ENCODE measurements at places on chromosomes 11 and 22.

GRCh38 chr11:129285402-129285786, 90.3 kb upstream of the BARX2 start:
- no peak for DNase-seq

- DNase-seq, result no peak
These were observed 110.6 kb downstream of the ETS1 start for GRCh38 chr11:128476729-128477128.

DNA sequence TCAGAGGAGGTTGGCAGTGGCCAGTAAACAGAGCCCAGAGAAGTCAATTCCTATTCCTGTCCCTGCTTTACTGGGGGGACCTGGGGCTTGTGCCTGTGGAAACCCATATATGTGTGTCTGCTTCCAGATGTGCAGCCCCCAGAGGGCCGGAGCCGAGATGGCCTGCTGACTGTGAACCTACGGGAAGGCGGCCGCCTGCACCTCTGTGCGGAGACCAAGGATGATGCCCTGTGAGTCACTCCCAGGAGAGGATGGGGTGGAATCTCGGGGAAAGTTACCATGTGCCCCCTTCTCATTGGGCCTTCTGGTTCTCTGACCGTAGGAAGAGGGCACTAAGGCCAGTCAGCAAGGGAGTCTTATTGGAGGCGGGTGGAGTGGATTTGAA, 5.3 kb downstream of the PLEKHB1 start:
- DNase-seq, result no peak

DNA sequence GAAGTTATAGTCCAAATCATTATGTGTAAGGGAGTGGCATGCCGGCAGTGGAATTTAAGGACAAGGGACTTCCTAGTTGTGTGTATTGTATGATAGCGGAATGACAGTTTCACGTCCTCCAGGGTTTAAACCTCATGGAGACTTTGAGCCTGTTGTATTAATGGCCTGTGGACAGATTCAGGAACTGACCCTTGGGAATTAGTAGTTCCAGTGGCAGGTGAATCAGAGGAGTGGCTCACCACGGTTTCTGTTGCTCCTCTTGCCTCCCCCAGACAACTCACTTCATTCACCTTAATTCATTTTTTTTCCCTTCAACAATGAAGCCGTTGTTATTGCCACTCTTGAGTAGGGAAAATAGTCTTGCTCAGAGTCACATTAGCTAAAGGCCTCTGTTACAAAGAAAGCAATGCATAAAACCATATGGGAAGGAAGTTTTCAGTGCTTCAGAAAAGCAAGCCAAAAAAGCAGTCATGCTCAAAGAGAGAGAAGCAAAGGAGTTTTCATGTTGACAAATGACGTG, 22.6 kb downstream of the AMOTL1 start:
- DNase-seq, result no peak

DNA sequence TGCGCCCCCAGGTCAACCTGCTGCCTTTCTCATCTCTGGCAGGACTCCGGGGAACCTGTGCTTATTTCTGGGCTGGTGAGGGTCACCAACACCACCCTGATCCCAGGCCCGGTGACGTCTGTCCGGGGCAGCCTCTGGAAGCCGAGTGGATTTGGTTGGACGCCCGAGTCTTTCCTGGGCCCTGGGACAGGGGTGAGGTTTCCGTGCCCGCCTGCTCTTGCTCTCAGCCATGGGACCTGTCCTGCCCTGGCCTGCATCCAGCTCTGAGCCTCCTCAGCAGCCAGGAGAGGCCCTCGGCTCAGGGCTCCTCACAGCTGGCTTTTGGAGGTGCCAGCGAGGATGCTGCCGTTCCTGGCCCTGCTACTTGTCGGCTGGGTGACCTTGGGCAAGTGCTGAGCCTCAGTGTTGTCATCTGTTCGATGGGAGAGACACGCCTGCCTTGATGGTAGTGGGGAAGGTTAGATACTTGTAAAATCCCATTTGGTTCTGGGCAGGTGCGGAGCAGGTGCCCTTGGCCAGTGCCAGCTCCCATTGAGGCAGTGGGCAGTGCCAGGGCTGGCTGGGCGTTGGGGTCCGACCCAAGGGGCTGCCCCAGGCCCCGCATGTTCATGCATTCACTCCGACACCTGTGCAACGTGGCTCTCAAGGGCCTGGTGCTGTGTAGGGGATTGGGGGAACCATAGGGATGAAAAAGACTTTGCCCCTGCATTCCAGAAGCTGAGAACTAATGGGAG, 58.9 kb upstream of the THY1 start:
- no peak for DNase-seq

GRCh38 chr11:113504586-113504985, 29.4 kb upstream of the DRD2 start:
- DNase-seq, result no peak

DNA sequence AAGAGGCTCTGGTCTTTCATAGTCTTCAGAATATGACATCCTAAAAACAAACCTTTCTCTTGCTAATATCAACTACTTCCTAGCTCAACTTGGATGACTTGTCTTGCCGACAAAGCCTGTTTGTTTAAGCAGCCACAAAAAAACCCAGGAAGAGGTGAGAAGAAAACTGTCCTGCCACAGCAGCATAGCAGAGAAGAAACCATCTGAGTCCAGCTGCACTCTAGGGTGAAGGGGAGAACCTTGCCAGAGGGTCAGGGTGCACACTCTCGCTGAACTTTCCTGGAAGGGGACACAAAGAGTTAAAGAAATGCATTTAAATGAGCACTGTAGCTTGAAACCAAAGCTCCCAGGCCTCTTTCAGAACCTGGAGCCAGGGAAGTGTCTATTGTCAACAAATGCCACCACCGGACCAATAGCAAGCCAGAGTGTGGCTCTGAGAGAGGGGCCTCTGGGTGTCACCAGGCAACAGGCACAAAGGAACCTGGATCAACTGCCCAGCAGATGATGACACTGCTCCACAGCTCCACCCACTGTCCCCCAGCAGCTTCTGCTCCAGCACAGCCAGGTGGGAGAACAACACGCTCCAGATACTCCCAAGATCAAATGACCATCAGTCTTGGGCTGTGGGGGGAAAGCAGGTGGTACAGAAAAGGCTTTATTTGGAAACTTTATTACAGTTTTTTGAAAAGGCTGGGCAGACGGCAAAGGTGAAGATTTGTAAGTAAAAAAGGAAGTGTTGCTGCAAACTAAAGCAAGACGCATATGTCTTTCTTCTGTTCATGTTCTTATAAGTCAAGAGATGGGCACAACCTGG, 105.7 kb downstream of the RASSF10 start:
- no peak for DNase-seq

DNA sequence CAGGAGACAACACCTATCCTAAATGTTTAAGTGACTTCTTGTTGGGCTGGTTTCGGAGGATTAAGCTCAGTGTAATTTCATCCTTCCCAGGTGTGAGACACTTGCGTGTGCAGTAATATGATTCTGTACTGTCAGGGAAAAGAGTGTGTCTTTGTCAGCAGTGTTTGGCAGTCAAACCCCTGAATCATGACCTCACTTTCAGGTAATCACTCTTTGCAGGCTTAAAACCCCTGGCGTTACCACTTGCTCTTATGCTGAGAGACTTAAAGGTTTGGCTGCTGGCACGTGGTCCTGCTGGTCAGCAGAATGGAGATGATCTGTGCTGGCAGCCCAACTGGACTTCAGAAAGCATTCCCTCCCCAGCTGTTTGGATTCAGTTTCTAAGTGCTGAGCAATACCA, 56.1 kb downstream of the APIP start:
- DNase-seq, result no peak

All from mesenchymal stem cell (in vitro differentiated cells and primary cell).